ENCODE measurements at places on chromosomes 16 and 17.

DNA sequence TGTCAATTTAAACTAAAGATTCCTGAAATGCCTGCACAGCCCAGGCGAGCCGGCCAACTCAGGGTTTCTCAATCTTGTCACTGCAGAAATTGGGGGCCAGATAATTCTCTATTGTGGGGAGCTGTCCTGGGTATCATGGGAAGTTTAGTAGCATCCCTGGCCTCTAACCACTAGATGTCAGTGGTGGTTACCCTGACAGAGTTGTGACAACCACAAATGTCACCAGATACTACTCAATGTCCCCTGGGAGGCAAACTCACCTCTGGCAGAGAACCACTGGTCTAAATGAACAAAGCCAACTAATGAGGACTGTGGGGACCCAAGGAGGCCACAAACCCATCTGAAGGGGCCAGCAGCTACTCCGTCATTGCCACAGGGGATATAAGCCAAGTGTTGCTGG lies 90.9 kb downstream of the MYH11 start:
- no peak for DNase-seq

DNA sequence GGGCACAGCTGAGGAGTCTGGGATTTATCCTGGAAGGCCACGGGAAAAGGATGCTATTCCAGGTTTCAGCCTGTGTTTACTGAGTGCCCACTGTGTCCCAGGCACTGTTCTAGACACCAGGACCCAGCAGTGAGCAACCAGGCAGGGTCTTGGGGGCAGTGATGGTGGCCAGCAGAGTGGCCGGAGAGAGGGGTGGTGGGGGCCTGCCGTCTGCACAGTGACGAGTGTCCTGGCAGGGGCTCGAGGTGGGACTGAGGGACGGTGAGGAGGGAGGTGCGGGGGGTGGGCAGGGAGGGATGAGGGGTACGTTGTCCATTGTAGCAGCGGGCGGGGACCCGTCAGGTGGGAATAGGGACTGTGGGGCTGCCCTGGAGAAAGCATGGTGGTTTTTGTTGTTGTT lies 66.3 kb upstream of the CIBAR2 start:
- no peak for DNase-seq

- no peak for DNase-seq
Observed at GRCh38 chr17:81354954-81355347, 40.3 kb upstream of the BAHCC1 start.

DNA sequence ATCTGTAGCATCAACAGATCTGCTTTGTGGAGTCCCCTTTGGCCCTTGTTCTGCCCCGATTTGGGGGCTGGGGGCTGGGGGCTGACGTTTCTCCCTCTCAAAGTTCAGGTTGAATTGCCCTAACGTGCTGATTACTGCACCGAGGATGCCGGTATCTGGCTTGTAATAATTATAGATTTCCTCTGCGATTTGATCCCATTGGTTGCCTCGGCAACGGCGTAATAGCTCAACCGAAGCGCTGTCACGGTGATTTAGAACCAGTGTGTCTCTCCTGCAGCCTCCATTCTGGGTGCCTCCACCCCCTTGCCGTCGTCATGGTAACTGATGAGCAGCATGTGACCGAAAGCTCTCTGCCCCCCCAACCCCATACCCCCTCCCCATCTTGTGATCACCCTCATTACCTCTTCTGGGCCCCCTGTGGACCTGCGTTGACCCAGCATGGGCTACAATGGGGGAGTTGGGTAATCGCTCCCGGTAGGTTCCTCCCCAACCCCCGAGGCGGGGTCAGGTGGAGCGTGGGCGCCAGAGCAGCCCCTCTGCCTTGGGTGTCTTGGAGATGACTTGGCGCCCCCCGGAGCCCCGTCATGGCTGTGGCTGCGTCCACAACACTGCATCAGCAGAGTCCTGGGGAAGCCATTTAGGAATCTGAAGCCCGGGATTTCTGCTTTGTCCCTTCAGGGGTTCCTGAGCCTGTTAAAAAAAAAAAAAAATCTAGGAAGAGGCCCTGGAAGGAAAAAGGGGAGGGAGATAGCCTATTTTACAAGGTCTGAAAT lies 38.4 kb downstream of the ABAT start:
- DNase-seq = no peak

GRCh38 chr17:3167574-3167973 lies 29.7 kb upstream of the OR1A2 start:
- no peak for DNase-seq
